Esophagus muscularis mucosa (tissue), 4 donors: ENCODE measurements at places on chromosomes 2 and 18. TPM values are rescaled to one million over a fixed set of nuclear protein-coding genes. Genes with fewer than 3 reads are reported as not detected.

Gene SPP2
- not detected for total RNA-seq

- no peaks in the 10 kb centered on the region for H3K36me3 ChIP-seq
- H3K27ac ChIP-seq = no peak overlapping the region
- no peaks in the 10 kb centered on the region for H3K27me3 ChIP-seq
- no peaks in the 10 kb centered on the region for H3K4me1 ChIP-seq
- no peak overlapping the region for H3K4me3 ChIP-seq
These were observed 111.6 kb downstream of the TACR1 start for GRCh38 chr2:75087736-75088135.

DNA sequence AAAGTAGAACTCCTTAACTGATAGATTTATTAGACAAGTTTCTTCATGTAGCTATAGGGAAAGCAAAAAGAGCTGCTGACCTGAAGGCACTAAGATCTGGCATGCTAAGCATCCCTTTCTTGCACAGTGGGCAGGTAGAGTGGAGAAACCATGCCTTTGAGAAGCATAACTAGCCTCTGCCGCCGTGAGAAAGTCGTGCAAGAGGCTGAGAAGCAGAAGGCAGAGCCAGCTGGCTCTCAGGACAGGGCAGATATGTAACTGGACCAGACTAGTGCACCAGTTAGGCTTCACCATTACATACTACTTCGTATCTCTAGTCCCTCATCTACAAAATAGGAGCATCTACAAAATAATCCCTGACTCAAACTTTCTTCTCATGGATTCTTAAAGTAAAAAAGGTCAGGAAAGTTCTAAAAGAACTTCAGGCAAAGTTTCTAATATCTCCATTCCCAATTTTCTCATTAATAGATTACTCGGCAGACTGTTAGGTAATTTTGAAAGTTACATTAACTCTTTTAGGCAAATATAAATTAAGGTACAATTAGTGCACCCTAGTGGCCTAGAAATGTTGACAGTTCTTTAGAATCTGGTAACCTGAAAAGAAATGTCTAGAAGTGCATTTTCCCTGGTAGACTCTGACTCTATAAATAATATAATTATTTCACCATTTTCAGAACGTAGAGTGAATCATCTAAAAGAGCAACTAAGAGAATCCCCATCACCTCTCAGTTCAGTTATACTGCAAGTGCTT lies 10.3 kb downstream of the ERBB4 start:
- H3K4me1 ChIP-seq = no peaks in the 10 kb centered on the region
- H3K27me3 ChIP-seq = no peaks in the 10 kb centered on the region
- H3K4me3 ChIP-seq = no peak overlapping the region
- DNase-seq = no peak
- no peak overlapping the region for H3K27ac ChIP-seq

DNA sequence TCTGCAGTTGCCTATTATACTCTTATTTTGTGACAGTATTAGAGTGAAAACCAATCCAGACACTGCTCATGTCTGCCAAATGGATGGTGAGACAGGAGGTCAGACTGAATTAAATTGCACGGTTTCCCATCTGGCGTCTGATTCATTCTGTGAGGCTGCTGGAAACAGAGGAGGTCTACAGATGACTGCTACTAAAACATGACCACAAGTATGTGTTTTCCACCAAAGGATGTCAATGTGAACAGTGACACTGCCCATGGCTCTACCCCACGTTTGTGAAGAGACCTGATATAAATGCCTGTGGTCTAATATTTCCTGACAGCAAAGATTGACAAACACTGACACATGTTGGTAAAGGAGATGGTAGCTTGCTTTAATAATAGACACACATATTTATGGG lies 104.3 kb upstream of the ST6GAL2 start:
- peaks cover 1% of the 10 kb centered on the region for H3K4me1 ChIP-seq
- H3K36me3 ChIP-seq = no peaks in the 10 kb centered on the region
- no peak overlapping the region for H3K27ac ChIP-seq
- DNase-seq = peak; percentile 75
- no peak overlapping the region for H3K4me3 ChIP-seq

Gene KCTD1
- 7.1 TPM for total RNA-seq

GRCh38 chr2:26122630-26123029 lies 50.3 kb upstream of the GAREM2 start:
- DNase-seq = no peak
- H3K4me3 ChIP-seq = no peak overlapping the region
- peaks cover 1% of the 10 kb centered on the region for H3K36me3 ChIP-seq
- H3K27me3 ChIP-seq = no peaks in the 10 kb centered on the region

DNA sequence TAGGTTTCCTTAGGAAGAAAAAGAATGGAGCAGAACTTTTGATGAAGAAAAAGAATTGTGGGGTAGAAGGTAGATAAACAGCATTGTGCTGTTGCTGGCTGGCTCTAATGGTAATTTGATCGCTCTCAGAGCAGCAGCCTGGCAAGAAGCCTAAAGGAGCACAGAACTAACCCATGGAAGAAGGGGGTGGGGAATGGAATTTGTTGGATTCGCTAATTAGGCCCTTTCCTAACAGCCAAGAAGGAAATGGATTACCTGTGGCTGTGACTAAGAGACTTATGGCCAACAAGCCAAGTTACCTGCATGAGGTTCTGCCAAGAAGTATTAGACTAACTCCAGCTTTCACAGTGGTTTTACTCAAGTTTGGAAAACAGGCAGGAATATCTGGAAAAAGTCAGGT lies 210.6 kb downstream of the IKZF2 start:
- peaks cover 5% of the 10 kb centered on the region for H3K4me1 ChIP-seq
- H3K36me3 ChIP-seq = no peaks in the 10 kb centered on the region
- peak overlapping the region; percentile 20 for H3K27ac ChIP-seq
- H3K4me3 ChIP-seq = no peak overlapping the region

Gene EMILIN1
- total RNA-seq = 288 TPM

Gene CACNB4
- 1.7 TPM for total RNA-seq

DNA sequence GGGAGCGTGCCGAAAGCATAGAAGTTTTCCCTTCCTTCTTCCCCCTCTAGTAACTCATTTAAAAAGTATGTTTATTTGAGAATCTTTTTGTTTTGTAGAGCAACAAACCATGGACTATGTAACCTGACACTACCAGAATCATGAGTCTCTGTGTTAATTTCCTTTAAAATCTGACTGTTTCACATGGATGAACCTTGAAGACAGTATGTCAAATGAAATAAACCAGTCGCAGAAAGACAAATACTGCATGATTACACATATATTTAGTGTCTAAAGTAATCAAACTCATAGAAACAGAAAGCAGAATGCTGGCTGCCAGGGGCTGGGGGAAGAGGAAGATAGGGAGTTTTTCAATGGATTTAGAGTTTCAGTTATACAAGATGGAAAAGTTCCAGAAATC lies 32.3 kb downstream of the PTPN2 start:
- no peaks in the 10 kb centered on the region for H3K27me3 ChIP-seq
- DNase-seq = no peak
- peaks cover 17% of the 10 kb centered on the region for H3K36me3 ChIP-seq
- H3K27ac ChIP-seq = no peak overlapping the region
- H3K4me3 ChIP-seq = no peak overlapping the region

- H3K27me3 ChIP-seq = no peaks in the 10 kb centered on the region
- no peaks in the 10 kb centered on the region for H3K4me1 ChIP-seq
- H3K4me3 ChIP-seq = no peak overlapping the region
- H3K27ac ChIP-seq = no peak overlapping the region
These were observed 633.4 kb upstream of the TMEFF2 start for GRCh38 chr2:192828175-192828574.

Gene CNDP1
- not detected for total RNA-seq

Gene G6PC2
- total RNA-seq = not detected

Gene ZNF532
- 62.3 TPM for total RNA-seq

Gene KCNJ3
- total RNA-seq = 1.1 TPM

GRCh38 chr2:54657664-54658083 lies 65.8 kb upstream of the EML6 start:
- no peak overlapping the region for H3K27ac ChIP-seq
- no peak overlapping the region for H3K4me3 ChIP-seq
- no peak for DNase-seq
- H3K36me3 ChIP-seq = peaks cover 92% of the 10 kb centered on the region
- no peaks in the 10 kb centered on the region for H3K27me3 ChIP-seq

DNA sequence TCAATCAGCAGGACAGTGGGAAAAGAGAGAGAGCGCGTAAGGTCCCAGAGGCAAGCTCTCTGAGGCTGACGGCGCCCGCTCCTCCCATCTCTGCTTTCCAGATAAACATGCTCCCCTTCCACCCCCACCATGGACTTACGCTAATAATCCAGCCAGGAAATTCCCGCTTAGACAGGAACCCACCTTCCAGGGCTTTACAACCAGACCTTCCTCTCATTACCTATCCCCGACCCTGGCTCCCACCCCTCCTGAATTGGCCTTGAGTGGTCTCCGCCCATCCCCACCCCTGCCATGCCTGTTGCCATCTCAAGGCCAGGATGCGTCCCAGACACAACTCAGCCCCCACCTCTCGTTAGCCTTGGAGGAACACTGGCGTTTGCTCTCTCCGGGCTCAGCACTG lies 131.1 kb downstream of the SMAD2 start:
- DNase-seq = peak; percentile 62
- H3K36me3 ChIP-seq = no peaks in the 10 kb centered on the region
- no peak overlapping the region for H3K27ac ChIP-seq
- H3K27me3 ChIP-seq = no peaks in the 10 kb centered on the region
- peaks cover 13% of the 10 kb centered on the region for H3K4me1 ChIP-seq

Gene KCNG2
- total RNA-seq = not detected
